Inflammatory macrophage (primary cell): ENCODE measurements at places on chromosomes 3 and 15.
A peak's percentile ranks its signal among the peaks of the same experiment; 100 is the strongest.

- no peak for DNase-seq
Measured at GRCh38 chr15:68634531-68634930, 55.7 kb downstream of the CORO2B start.

DNA sequence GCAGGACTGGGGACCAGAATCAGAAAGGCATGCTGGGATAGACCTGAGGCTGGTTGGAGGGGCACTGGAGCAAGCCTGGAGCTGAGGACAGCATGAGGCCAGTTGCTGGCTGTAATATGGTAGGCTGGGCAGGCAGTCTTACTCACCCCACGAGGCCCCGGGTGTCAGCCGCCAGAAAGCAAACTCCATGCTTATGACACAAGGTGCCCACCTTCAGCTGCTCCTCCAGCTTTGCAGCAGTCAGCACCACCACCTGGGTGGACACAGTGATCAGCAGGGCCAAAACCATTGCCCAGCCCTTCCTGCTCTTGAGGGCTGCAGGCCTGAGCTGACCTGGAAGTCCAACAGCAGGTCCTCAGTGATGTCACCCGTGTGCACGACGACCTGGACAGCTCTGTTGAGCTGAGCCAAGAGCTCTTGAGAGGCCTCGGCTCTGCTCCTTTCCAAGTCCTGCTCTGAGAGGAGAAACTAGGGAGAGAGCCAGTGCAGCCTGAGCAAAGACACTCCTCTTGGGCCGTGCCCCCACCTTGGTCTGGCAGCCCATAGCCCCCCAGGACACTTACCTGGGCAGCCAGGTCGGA lies 747 bp downstream of the UBA7 start:
- DNase-seq: no peak

DNA sequence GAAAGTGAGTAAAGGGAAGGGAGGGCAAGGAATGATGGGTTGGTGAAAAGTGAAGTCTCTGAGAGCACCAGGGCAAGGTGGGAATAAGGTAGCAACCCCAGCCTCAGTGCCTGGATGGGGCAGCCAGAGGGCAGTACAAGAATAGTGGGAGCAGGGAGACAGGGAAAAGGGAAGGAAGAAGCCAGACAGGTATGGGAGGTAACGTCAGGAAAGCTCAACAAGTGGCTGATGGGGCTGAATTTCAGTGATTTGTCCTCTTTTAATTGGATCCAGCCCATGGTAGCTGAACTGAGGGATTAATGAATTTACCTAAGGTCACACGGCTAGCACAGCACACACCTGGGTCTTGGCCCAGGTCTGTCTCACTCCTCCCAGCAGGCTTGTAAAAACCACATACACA lies 12.6 kb downstream of the RORA start:
- DNase-seq: no peak

DNA sequence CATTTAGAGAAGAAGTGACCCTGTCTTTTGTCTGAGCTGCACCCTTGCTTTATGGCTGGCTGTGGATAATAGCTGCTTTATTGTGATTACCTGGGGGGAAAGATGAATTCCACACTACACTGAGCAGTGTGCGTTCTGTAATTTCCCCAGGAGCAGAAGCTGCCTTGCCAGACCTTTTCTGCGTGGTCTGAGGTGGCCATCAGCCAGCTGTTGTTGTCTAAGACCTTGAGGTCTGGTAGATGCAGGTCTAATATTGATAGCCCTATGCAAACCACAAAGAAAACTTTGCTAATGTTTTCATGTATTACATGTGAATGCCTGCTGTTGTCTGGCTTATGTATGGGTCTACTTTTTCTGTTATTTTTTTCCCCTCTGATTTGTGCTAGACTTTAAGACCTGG lies 144.6 kb downstream of the THSD4 start:
- no peak for DNase-seq

- DNase-seq: peak; percentile 3
Measured at GRCh38 chr3:157354722-157355121, 81.9 kb upstream of the PTX3 start.

GRCh38 chr3:65669163-65669875 lies 369.4 kb downstream of the MAGI1 start:
- no peak for DNase-seq

DNA sequence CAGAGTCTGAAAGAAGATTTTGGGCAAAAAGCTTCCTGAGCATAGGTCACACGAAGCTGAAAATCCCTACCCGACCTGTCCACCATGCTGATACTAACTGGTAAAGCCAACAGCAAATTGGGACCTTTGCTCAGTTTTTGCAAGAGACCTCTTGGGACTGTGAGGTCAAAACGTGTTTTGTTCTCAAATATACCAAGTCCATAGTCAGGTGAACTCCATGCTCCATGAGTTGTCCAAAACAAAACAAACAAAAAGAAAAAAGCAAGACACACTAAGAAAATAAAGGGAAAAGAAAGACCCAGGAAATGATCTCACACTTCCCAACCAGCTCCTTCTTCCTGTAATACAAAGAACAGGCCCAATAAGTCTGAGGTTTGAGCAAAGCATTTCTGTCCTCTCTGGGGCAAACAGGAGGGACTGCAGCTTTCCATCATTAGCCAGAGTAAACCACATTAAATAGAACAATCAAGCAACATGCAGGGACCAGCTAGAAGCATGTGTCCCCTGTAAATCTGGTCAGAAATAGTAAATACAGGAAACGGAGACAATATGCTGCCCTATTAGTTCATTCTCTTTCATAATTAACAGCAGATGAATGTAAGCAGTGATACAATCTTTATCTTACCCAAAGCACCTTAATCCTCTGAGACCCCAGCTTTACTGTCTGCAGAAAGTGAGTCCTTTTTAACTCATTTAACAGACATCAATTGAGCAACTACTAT lies 125.0 kb upstream of the LIPC start:
- DNase-seq: no peak

DNA sequence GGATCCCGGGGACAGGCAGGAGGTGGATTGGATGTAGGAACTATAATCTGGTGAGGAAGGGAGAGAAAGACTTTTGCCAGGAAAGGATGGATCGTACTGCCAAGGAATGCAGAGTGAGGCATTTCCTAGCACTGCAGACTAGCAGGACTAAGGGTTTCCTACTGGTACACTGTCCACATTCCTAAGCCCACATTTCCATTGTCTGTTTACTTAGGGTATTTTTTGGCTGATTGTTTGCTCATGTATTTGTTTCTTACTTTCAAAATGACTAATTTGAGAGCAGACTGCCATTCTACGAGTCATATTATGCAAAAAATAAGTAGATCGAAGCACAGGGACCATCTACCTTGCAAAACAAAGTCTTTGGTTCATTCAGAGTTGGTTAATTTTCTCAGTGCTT lies 1029.5 kb upstream of the NR2F2 start:
- no peak for DNase-seq

DNA sequence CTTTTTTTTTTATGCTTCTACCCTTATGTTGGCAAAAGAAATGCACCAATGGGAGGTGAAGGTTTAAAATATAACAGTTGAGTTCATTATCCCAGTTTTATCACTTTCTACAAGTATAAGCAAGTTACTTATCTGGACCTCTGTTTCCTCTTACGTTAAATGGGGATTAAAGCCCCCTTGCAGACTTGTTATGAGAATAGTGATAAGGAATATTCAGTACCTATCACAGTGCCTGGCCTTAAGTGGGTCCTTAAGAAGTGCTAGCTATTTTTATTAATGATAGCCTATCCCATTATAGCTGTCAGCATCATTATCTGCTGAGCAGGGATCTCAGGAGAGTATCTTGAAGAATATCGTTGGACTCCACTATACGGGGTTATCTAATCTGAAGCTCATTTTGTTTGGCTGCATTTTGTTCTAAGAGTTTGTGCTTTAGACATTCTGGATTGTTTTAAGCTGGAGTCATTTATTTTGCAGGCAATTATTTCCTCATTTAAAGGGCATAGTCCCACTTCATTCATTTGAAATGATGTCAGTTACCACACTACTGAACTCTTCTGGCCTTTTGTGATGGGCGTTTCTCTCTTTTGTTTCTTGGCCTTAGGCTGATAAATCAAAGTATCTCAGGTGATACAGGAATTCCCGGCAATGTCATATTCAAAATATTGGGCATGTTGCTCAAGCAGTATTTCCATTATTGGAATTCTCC lies 28.8 kb downstream of the RAB8B start:
- DNase-seq: no peak

- peak; percentile 1 for DNase-seq
Measured at GRCh38 chr3:73848173-73848906, 223.6 kb upstream of the PDZRN3 start.

DNA sequence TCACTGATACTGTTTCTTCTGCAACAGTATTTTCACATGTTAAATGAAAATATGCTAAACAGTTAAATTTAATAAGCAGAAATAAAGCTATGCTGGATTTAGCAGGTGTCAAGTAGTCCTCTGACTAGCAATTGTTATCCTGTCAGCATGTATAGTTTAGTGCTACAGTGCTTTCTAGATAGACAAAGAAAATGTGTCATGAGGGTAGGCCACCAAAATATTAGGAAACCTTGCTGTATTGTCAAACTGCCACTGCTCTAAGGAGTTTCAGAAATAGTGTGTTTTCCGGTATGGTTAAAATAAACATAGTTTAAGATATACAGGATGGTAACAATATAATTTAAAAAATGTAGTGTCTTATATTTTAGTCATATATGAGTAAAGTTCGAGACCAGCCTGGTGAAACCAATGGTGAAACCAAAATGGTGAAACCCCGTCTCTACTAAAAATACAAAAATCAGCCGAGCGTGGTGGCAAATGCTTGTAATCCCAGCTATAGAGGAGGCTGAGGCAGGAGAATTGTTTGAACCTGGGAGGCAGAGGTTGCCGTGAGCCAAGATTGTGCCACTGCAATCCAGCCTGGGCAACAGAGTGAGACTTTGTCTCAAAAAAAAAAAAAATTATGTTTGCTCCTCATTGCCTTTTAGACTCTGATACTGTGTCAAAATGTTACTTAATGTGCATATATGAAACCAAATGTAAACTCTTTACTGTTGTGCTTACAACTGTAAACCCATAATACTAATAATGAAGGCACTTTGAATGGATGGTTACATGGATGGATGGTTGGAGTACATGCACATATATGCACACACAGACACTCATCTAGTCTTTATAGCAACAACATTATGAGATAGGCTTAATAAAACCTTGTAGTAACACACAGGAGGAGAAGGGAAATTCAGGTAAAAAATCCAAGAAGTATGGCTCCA lies 204.8 kb downstream of the RSRC1 start:
- DNase-seq: no peak

DNA sequence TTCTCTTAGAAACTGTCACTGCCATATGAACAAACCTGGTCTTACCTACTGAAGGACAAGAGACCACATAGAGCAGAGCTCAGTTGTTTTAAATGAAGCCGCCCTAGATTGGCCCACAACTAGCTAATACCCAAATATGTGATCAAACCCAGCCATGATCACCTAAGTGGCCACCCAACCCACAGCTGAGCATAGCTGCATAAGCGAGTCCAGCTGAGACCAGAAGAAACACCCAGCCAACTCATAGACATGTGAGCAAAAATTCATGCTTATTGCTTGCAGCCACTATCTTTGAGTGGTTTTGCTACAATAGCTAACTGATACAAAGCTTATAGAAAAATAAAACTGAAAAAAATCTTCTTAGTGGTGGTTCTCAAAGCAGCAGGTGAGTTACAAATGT lies 124.3 kb upstream of the CPNE4 start:
- DNase-seq: no peak

DNA sequence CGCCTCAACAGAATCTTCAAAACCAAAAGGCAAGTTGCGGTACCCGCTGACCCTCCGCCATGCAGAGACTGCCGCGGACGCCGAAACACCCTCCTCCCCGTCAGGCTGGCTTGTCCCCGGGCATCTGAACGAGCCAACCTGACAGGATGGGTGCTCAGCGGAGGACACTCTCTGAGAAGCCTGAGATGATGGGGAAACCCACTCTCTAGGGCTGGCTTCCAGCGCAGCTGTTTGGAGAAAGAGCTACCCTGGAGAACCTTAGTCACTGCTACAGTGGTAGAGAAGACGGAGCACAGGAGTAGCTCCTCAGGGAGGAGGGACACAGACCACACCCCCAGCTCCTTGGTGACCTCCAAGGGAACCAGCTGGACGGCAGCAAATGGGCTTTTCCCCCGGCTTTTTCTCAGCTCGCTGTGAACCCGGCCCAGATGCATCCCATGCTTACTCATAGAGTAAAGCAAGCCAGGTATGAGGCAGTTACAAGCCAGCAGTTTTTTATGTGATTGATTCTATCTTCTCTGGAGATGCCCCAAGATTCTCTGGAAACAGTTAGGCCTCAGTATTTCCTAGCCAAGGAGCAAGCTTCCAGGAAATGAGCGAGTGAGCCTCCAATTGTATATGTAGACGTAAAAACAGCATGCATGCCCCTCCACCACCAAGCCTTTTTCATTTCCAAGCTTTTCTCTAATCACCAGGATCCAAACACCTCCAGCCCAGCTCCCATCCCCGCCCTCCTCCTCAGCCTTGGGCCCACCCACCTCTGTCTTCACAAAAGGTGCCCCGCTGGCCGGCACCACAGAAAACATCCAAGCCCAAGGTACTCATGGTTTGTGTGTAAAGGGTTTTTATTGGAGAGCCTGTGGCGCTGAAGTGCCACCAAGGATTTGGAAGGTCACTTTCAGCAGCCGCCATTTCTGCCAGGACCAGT lies 38.7 kb downstream of the FAM174B start:
- DNase-seq: no peak

DNA sequence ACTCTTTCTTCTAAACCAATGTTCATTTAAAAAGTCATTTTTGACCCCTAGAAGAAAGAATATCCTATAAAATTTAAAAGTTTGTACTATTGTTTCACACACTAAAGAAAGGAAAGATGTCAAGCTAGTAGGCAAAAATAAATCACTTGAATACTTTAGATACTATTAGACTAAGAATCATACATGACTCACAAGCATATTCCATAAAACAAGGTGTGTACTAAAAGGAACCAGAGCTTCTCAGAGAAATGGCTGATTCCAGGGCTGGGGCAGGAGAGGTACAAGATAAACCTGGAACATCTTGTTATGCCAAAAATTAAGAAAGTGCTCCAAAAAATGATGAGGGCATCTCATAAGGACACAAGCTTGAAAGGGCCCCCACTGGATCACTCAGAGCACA lies 8.7 kb downstream of the DLG1 start:
- DNase-seq: no peak

- DNase-seq: no peak
Measured at GRCh38 chr3:76561494-76562236, 478.2 kb upstream of the ROBO2 start.

- no peak for DNase-seq
Measured at GRCh38 chr15:67413770-67414390, 107.1 kb upstream of the C15orf61 start.
